Hepatocyte (in vitro differentiated cells): ENCODE measurements at places on chromosomes 7 and 10. TPM values are rescaled to one million over a fixed set of nuclear protein-coding genes. Genes with fewer than 3 reads are reported as not detected.

The ZNF716 gene
- total RNA-seq = not detected in 2 replicates

The TRIM73 gene
- total RNA-seq = 0.72 and 5.0 TPM in 2 replicates

The CD36 gene
- 16.3 and 22.6 TPM in 2 replicates for total RNA-seq

The BRAT1 gene
- 15.7 and 19.2 TPM in 2 replicates for total RNA-seq

- DNase-seq = no peak
Observed at GRCh38 chr7:142791502-142791901, 20.7 kb downstream of the PRSS2 start.

- no peak for DNase-seq
Observed at GRCh38 chr7:139116999-139117398, 7.5 kb upstream of the ZC3HAV1 start.

- no peak for DNase-seq
Observed at GRCh38 chr7:110358028-110358427, 732.9 kb upstream of the LRRN3 start.

The NPC1L1 gene
- 14.8 and 20.6 TPM in 2 replicates for total RNA-seq

The SPDYE16 gene
- total RNA-seq = 0.03 TPM in 1 of 2 replicates, not detected in the other

GRCh38 chr7:93574646-93575554, at the start of gene CALCR:
TSS of gene CALCR (minus strand) at chr7:93574724. CDS start at chr7:93486981, 87,743 bp downstream.
- DNase-seq = peak; percentile 23

DNA sequence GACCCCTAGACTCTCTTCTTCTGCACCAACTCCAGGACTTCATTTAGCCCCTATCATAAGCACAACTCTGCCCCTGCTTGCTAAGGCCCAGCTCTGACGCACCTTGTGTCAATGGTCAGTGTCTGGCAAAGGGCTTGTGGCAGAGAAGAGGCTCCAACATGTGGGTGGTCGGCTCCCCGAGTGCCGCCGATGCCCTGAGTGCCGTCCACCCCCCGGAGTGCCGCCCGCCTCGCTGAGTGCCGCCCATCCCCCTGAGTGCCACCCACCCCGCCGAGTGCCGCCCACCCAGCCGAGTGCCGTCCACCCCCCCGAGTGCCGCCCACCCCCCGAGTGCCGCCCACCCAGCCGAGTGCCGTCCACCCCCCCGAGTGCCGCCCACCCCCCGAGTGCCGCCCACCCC, 50.3 kb downstream of the ASB13 start:
- DNase-seq = no peak

The NRF1 gene
- total RNA-seq = 12.0 and 21.7 TPM in 2 replicates

DNA sequence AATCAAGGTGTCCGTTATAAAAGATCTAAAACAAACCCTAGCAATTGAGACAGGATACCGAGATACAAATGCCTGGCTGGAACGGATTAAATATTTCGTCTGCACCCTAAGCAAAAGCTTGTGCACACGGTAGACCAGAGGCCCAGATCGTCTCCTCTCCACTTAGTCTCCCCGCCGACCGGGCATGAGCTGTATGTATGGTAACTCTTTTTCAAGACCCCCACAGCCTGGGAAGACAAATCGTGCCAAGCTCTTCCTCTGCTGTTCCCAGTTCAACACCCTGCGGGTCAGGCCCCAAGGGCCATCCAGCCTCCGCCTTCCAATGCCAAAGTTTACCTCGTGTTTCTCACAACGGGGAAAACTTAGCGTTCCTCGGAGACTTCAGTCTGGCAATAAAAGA, 285.7 kb upstream of the GALNT17 start:
- no peak for DNase-seq

The CRPPA gene
- 3.4 and 4.4 TPM in 2 replicates for total RNA-seq

The MAGI2 gene
- total RNA-seq = 6.7 and 8.5 TPM in 2 replicates

DNA sequence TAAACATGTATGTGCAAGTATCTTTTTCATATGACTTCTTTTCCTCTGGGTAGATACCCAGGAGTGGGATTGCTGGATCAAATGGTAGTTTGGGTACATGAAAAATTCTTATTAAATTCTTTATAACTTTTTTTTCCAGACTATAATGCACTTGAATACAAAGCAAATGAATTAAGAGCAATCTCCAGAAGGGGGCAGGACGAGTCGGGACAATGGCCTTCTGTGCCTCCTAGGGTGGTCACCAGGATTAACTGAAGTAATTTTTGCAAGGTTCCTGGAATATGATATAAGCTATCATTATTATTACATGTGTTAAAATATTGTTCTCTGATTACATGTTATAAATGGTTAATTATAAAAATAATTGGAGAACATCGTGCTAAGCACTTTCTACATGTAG, 127.2 kb downstream of the PPP1R17 start:
- DNase-seq = no peak

The MMP21 gene
- total RNA-seq = not detected in 2 replicates

The IL2RA gene
- not detected in 2 replicates for total RNA-seq

DNA sequence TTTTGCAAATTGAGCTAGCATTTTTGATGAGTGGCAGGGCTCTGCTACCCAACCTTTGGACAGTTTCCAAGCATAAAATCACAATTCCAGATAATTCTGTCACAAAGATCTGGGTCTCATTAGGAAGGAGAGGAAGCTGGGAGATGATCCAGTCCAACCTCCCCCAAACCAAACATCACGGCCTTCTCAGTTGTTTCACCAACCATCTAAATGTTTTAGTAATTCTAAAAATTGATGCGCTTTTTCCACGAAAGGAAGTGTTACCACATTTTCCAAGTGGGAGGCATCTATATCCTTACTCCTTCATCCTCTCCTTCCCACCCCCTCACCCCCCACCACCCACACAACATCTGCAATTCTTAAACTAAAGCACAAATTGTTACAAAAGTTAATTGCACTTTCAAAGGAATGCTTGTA, 108.3 kb downstream of the EGFR start:
- no peak for DNase-seq

DNA sequence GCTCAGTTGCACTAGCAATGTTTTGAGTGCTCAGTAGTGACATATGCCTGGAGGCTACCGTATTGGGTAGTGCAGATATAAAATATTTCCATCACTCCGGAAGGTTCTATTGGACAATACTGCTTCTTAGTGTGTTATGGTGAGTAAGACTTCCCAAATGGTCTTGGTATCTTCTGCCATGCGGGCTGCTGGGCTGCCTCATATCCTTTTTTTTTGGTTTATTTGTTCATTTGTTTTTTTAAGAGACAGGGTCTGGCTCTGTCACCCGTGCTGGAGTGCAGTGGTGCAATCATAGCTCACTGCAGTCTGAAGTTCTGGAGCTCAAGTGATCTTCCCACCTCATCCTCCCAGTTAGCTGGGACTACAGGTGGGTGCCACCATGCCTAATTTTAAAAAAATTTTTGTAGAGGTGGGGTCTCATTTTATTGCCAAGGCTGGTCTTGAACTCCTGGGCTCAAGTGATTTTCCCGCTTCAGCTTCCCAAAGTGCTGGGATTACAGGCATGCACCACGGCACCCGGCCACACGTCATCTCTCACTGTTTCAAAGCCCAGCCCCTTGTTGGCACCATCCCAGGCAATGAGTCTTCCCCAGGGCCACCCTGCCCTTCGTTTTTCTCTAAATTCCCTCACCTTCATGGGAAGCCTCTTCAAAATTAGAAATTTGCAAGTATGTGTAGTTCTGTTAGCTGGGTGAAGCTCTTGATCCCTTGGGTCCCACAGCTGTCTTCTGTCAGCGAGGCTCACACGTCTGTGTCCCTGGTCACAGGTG, 111.0 kb upstream of the KLF14 start:
- DNase-seq = no peak

The WEE2 gene
- total RNA-seq = 3.6 and 3.7 TPM in 2 replicates

DNA sequence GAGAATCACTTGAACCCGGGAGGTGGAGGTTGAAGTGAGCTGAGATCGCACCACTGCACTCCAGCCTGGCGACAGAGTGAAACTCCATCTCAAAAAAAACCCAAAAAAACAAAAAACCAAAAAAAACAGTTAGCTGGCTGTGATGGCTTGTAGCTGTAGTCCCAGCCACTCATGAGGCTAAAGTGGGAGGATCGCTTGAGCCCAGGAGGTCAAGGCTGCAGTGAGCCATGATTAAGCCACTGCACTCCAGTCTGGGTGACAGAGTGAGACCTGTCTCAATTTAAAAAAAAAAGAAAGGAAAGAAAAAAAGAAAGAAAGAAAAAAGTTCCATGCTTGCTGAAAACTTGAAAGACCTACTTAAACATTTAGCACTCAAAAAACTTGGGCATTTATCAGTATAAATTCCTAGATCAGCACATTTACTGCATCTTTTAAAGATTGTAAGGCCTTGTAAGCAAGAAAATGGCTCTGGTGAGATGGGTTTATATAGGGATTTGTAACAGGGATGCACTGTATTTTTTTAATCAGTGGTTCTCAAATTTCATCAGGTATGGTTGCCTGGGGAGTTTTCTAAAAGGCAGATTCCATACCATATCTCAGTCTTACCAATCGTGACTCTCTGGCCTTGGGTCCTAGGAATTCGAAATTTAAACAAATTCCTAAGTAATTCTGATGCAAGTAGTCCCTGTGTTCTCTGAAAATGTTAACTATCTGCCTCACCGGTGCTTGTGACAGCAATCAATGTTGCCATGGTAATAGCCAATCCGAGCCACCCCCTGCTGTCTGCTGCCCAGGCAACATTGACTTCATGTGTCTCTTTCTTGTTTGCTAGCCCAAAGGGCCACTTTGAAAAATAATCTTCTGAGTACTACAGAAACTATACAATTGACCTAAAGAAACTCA, 11.5 kb upstream of the NT5C2 start:
- DNase-seq = peak; percentile 11

The TMEM196 gene
- total RNA-seq = 0.17 and 0.24 TPM in 2 replicates

DNA sequence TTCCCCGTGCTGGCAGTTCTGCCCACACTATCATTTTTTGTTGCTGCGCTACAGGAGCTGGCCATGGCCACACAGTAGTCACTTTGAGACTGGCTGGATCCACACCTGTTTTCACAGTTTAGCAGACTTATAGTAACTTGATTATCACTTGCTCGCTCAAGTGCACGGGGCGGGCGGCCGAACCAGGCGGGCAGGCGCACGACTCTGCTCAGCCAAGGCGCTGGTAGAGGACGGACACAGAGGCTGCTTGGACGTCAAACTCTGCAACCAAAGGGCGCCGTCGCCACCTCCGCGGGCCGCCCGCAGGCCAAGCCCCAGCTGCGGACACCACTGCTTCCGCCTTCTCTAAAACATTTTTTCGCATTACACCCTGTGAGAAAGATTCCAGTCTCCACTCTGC, 38.4 kb upstream of the PHYHIPL start:
- no peak for DNase-seq

DNA sequence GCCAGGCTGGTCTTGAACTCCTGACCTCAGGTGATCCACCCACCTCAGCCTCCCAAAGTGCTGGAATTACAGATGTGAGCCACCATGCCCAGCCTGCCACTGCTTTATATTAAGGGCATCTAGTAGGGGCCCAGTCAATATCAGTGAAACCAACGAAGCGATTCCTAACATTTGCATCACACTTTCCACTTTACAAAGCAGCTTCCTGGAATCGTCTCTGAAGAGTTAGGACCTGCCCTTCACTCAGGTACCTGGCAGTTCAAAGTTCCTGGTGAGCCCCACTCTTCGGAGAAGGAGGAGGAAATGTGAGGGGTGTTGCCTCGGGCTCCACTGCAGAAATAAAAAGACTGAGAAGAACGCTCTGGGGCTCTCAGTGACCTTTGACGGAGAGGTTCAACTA, 31.1 kb upstream of the EZH2 start:
- DNase-seq = no peak

GRCh38 chr10:49667991-49668390, 11.5 kb upstream of the C10orf53 start:
- DNase-seq = no peak

DNA sequence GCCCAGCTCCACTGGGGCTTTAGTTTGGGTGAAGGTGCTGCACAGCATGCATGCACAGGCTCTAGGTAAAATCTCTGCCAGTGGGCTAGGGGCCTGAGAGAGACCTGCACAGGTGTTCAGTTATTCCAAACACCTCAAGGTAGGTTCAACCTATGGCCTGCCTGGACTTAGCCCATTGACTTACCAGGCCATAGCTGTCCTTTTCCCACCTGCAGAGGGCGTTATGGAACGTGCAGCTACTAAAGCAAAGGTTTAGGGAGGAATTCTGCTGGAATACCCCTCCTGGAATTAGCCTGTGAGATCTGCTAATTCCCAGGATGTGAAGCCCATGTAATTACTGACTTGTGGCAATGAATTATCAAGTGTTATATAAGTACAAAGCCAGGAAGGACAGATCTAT, 3.6 kb downstream of the VWC2 start:
- DNase-seq = no peak

- DNase-seq = no peak
Observed at GRCh38 chr10:2519139-2519538, 548.2 kb upstream of the PFKP start.

The RBP4 gene
- total RNA-seq = 494 and 527 TPM in 2 replicates

- DNase-seq = no peak
Observed at GRCh38 chr7:672891-673290, 53.6 kb upstream of the DNAAF5 start.

The RPEL1 gene
- total RNA-seq = 0.10 TPM in 1 of 2 replicates, not detected in the other

The SND1 gene
- 200 and 205 TPM in 2 replicates for total RNA-seq

The SLC4A2 gene
- 153 and 188 TPM in 2 replicates for total RNA-seq

The CREB5 gene
- total RNA-seq = 12.2 and 27.9 TPM in 2 replicates

DNA sequence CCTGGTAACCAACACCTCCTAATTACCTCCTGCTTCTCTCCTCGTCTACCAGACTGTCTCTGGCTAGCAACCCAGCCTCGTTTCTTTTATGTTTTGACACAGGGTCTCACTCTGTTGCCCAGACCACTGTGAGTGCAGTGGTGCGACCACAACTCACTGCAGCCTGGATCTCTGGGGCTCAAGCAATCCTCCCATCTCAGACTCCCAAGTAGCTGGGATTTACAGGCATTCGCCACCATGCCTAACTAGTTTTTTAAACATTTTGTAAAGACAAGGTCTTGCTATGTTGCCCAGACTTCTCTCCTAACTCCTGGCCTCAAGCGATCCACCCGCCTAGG, 10.2 kb downstream of the TNRC18 start:
- no peak for DNase-seq
